HT1080 (cell line): ENCODE measurements at places on chromosomes 6 and 20. TPM values are rescaled to one million over a fixed set of nuclear protein-coding genes. Genes with fewer than 3 reads are reported as not detected.

Gene OR12D3
- total RNA-seq: not detected in 2 replicates

DNA sequence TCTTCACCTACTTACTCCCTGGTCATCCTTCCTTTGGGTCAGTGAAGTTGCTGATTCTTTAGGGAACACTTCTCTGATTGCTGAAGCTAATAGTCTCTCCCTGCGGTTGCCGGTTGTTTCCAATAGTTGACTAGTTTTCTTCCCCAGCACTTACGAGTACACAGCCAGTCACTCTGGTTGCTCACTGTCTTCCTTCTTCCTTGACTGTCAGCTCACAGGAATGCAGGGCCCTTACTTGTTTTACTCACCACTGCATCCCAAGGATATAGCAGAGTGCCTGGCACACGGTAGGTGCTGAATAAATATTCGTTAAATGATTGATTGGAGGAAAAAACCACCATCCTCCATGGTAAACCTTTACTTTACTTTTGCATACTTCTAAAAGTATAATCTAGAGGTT is 345.0 kb downstream of the QKI start:
- DNase-seq: peak; percentile 74

Gene RPRD1B
- 14.0 and 21.2 TPM in 2 replicates for total RNA-seq

GRCh38 chr6:68059899-68060298 is 575.2 kb upstream of the ADGRB3 start:
- no peak for DNase-seq

GRCh38 chr20:5535125-5535756 is 215.0 kb upstream of the SHLD1 start:
- peak; percentile 23 for DNase-seq

Gene ANKRD66
- not detected in 2 replicates for total RNA-seq

DNA sequence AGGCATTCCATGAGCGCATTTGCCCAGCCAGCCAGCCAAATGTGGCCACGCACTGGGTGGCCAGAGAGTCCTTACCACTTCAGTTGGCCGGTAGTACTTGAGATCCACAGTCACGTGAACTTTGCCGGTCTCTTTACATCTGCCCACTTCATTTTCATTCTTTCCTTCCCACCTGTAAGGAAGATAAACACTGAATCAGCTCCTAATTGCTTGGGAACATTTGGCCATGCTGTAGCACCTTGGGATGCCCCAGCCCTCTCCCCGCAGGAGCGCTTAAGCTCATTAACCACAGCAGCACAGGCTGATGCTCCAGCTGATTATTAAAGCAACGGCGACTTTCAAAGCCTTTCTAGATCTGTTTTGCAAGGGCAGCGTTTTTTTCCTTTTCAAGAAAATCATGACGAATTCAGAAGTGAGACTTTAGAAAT is 116.6 kb downstream of the FOXC1 start:
- no peak for DNase-seq

Gene CBFA2T2
- total RNA-seq: 2.4 and 2.9 TPM in 2 replicates

GRCh38 chr6:155244434-155244833 is 19.4 kb upstream of the CLDN20 start:
- DNase-seq: no peak

Gene NRSN1
- total RNA-seq: not detected in 2 replicates

Gene FOXS1
- 0.17 and 0.35 TPM in 2 replicates for total RNA-seq

Gene CD93
- 0.03 and 0.20 TPM in 2 replicates for total RNA-seq

DNA sequence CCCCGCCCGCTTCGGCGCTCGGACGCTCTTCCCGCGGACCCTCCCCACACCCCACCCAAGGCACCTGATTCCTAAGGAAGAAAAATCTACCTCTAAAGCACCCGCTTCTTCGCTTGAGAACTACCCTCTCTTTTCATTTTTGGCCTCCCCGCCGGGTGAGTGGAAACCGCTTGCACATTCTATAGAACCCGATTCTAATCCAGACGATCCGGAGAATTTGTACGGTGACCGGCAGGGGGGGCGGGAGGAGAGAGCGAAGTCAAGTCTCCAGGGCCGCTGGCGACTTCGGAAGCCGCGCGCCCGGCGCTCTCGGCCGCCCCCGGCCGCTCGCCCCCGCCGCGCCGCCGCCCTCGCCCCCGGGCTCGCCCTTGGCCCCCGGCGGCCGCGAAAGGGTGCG is at the start of gene RBM24:
TSS of gene RBM24 (plus strand) at position 262 of the 397 bp plus-strand sequence. CDS start 221 bp downstream, outside the sequence.
- DNase-seq: no peak

DNA sequence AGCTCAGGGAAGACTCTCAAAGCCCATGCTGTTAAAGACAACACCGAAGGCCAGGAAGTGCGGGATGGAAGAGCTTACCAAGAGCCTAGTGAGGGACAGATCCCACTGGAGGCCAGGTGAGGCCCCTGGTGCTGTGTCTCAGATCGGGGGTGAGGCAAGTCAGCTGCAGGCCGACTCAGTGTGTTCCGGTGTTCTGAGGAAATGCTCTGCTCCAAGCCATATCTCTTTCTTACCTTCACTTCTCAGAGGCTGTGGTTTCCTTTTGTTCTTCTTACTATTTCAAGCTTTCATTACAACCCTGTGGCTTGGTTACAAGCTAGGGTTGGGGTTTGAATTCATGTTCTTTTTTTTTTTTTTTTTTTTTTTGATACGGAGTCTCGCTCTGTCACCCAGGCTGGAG is 114.3 kb upstream of the ZFP64 start:
- no peak for DNase-seq

Gene SFTA2
- total RNA-seq: not detected in 2 replicates

GRCh38 chr6:112331306-112331705 is 15.8 kb upstream of the RFPL4B start:
- no peak for DNase-seq

Gene TCF21
- total RNA-seq: 0.03 TPM in 1 of 2 replicates, not detected in the other

Gene ARMC2
- 0.17 and 1.3 TPM in 2 replicates for total RNA-seq

Gene LRRN4
- total RNA-seq: 0.13 TPM in 1 of 2 replicates, not detected in the other

DNA sequence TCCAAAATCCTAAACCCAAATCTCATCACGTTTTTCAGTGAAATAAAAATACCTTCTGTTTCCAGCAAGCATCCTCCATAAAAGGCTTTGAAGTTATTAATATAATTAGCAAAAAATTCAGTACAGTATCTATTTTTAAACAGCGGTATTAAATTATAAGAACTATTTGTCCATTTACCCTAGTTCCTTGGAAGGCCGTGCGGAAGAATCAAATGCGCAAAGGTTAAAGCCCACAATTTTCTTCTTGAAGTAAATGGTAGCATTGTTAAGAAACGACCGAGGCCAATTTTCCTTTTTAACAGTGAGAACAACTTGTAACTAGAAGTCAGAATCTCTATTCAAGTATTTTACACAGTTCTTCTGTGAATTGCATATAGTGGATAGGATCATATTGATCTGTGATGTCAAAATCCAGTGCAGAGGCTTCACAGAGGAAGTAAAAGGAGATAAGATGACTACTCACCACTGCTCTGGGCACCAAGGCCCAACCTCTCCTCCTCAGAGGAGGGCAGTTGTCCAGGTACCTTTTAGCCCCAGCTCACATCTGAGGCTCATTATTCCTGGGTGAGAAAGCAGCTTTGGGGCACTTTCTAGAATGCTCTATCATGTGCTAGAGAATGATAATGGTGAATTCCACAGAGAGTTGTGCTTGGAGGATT is 36.3 kb downstream of the TNFAIP3 start:
- DNase-seq: no peak

DNA sequence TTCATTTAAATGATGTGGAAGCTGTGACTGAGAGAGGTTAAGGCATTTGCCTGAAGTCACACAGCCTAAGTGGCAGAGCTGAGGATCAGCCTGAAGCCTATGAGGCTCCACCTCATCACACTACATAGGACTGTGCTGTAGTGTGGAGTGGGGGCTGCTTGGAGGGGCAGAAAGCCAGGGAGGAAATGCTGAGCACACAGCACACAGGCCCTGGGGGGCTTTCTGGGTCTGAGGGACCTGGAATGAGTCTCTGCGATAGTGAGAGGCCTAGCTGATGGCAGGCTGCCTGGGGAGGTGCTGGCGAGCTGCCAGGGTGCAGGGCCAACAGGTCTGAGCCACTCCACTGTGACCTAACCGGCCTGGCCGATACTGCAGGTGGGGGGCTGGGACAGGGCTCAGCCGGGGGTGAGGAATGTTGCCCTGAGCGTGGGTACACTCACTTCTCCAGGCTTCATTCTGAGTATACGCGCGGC is 2.2 kb upstream of the ARHGAP40 start:
- no peak for DNase-seq

- no peak for DNase-seq
Measured at GRCh38 chr6:24079076-24079475, 46.9 kb upstream of the NRSN1 start.

- DNase-seq: no peak
Measured at GRCh38 chr6:10297832-10298231, 117.0 kb downstream of the TFAP2A start.

Gene ZSCAN23
- 0.43 and 0.84 TPM in 2 replicates for total RNA-seq

DNA sequence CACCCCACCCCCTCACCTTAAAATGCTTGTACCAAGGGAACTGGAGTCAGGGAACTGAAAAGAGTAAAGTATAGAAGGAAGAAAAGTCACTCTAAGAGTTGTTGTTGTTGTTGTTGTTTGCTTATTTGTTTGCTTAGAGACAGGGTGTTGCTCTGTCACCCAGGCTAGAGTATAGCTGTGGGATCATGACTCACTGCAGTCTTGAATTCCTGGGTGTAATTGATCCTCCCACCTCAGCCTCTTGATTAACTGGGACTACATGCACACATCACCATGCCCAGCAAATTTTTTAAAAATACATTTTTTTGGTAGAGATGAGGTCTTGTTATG is 681.6 kb upstream of the GJE1 start:
- no peak for DNase-seq

GRCh38 chr6:117449549-117450439 is 24.1 kb upstream of the ROS1 start:
- peak; percentile 72 for DNase-seq

DNA sequence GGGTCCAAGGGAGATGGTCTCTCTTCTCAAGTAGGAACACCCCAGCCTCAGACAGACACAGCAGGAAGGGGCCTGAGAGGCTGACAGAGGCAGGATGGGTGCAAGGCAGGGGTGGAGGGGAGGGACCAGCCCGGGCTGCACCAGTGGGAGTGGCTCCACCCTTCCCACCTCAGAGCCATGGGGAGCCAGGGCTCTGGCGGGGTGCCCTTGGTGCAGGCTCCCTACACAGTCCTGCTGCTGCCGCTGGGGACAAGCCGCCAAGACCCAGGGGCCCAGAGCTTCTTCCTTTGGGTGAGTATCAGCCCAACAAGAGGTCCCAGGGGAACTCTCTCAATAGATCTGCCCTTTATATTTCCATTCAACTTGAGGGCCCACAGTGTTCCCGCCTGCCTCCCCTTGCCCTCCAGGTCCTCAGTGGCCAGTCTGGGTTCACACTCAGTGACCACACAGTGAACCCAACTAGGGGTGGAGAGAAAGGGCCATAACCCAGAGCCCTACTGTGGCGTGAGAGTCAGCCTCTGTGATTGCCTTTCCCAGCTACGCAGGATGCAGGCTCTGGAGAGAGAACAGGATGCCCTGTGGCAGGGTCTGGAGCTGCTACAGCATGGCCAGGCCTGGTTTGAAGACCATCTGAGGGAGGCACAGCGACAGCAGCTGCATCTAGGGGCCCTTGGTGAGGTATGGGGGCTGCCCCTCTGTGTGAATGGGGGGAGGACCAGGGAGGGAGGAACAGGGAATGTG is 592 bp downstream of the SAPCD1 start:
- DNase-seq: no peak

Gene ADGRF1
- not detected in 2 replicates for total RNA-seq
